Foreskin keratinocyte (primary cell): ENCODE measurements at places on chromosomes 6 and 20. TPM values are rescaled to one million over a fixed set of nuclear protein-coding genes. Genes with fewer than 3 reads are reported as not detected.

GRCh38 chr6:35662999-35663398, 25.7 kb downstream of the FKBP5 start:
- no peak for DNase-seq

DNA sequence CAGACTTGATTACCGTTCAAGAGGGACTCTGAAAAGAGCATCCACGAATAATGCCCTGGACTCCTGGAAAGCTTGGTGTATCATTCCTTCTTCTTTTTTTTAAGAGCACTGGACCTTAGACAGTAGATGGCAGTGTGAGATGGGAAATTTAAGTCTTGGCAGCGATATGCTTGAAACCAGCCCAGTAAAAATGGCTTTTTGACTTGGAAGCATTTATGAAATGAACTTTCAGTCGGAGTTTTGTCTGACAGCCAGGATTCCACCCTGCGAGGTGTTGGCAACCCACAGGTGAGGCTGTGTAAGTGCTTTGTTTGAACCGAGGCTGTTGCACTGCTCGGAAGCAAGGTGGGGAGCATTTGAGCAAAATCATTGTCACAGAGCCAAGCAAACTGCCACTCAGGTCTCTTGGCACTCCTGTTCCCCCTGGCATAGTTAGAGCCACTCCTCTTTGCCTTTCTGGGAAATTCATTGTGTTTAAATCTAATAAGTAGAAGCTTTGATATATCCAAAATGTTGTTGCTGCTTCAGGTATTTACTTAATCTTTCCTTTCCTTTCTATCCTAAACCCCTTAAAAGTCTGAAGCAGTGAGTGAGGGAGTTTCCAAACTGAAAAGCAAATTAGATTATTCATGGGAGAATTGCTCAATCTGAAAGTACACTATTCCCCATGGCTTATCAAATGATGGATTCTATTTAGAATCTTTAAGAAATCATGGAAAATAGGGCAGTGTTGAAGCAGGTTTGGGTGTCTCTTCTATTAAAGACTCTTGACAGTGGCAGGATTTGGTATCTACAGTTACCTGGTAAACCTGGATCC, 272.8 kb upstream of the SLC35B3 start:
- DNase-seq: peak; percentile 23

- no peak for DNase-seq
These were observed 3.1 kb downstream of the MMP9 start for GRCh38 chr20:46011631-46012482.

DNA sequence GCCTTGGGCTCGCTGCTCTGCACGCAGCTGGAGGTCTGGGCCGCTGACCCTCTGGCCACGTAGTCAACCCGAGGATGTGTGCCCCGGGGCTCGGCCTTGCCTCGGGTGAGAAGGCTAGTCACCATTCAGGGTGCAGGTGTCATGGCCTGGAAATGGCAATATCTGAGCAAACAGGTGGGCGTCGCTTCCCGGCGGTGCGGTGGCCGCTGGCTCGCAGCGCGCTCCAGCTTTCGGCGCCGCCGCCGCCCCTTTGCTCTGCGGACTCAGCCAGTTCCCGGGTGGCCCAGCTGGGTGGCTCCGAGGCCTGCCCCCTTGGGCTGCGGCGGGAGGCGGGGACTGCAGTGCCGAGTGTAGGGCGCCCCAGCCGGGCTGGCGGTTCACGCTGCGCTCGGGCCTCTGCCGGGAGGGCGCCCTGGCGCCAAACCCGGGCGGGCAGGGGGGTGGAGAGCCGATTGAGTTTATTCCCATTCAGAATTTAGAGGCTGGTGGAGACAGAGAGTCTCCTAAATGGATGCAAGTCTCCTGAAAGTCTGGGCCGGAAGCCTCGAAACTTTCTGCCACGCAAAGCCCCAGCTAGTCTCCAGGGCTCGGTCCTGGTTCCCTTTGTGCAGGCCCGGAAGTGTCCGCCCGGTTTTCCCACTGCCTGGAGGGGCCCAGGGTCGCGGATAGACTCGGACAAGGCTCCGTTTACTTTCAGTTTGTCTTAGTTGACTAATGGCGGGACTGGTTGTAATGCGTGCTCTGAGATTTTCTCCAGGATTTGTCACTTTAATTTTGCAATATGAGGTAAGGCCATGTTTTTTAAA, 11.3 kb upstream of the TFAP2A start:
- no peak for DNase-seq

- DNase-seq: peak; percentile 5
These were observed 75.5 kb upstream of the SCP2D1 start for GRCh38 chr20:18738055-18738454.

WFDC10B gene
- polyA plus RNA-seq: not detected in 2 replicates

CALHM5 gene
- polyA plus RNA-seq: 0.03 and 0.10 TPM in 2 replicates

CDSN gene
- 0.86 and 1.4 TPM in 2 replicates for polyA plus RNA-seq
